NCI-H1417 (cell line): ENCODE measurements at places on chromosomes 6 and 20.
A peak's percentile ranks its signal among the peaks of the same experiment; 100 is the strongest.

DNA sequence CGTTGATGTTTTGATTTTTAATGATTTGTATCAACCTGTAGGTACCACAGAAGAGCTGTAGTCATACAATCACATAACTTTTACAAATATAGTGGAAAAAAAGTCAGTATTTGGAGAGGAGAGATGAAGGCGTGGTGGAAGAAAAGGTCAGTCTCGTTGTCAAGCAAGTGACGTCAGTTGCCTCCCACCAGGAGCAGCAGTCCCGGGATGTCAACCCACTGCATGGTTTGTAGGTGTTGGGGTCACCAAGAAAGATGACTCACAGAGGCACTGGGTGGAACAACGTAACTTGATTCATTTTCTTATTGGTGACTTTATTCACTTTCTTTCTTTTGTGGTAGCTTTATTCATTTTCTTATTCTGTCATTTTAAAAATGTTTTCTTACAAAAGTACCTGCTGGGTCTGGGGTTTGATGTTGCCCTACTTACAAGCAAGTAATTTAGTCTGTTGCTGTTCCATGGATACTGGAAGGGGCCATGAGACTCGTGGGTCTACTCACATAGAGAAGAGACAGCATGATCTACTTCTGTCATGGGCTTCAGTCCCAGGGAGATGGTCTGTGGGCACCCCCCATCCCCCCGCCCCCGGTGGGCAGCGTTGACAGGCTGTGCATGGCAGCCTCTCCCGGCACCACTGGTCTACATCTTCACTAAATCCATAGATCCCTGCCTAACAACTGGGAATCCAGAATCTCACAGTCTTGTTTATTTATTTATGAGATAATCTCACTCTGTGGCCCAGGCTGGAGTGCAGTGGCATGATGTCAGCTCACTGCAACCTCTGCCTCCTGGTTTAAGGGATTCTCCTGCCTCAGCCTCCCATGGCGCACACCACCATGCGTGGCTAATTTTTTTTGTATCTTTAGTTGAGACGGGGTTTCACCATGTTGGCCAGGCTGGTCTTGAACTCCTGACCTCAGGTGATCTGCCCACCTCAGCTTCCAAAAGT, 36.4 kb upstream of the SYNJ2 start:
- DNase-seq = no peak

GRCh38 chr6:134911547-134911946, 38.4 kb downstream of the ALDH8A1 start:
- DNase-seq = peak; percentile 20

DNA sequence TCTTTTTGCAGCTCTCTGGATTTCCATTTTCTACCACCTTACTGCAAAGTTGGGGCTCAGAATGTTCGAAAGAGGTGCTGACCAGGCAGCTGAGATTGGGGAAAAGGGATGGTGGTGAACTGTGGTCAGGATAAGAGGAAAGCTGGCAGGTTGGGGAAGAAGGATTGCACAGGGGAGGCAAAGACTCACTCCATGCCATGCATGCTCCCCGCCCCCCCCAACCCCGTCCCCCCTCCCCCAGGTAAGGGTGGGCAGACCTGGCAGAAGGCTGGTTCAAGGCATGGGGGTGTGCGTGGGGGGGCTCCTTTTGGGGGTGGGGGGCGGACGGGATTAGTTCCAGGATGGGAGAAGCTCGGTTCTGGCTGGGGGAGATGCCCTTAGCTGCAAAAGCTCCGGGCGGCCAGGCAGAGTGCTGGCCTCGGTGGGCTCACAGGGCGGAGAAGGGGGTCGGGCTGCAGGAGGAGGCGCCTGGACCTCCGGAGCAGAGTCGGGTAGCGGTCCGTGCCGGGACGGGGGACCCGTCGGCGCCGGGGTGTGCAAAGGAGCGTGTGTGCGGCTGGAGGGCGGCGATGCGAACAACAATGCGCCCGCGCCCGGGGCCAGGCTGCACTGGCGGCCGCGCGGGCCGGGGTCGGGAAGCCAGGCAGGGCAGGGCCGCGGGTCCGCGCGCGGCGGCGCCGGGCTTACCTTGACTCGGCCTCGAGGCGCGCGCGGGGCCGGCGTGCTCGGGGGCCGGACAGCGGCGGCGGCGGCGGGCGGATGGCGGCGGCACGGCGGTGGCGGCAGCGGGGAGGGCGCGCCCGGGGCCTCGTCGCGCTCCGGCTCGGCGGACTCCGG, 880 bp downstream of the ADNP start:
- no peak for DNase-seq

GRCh38 chr6:131492932-131493573, 80.0 kb upstream of the ARG1 start:
- DNase-seq = no peak

GRCh38 chr6:79941489-79942151, 5.7 kb downstream of the ELOVL4 start:
- DNase-seq = no peak
